ENCODE measurements at places on chromosomes 3 and 15.

DNA sequence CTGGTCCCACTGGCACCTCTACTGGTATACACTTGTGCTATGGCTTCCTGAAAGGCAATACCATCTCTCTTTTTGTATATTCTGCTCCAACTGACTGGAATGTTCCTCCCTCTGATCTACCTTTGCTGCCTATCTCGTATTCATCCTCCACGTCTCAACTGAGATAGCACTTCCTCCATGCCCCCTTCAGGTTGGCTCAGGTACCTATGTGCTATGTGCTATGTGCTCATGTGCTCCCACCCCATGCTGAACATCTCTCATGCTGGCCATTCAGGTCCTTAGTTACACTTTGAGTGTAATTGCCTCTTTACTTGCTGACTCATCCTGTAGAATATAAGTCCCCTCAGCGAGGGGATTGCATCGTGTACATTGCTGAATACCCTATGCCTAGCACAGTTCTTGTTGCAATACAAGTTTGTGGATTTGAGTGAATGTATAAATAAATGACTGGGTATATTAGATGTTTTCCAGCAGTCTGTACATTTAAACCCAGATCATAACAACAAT is 156.9 kb downstream of the SOX2 start:
- DNase-seq: no peak

DNA sequence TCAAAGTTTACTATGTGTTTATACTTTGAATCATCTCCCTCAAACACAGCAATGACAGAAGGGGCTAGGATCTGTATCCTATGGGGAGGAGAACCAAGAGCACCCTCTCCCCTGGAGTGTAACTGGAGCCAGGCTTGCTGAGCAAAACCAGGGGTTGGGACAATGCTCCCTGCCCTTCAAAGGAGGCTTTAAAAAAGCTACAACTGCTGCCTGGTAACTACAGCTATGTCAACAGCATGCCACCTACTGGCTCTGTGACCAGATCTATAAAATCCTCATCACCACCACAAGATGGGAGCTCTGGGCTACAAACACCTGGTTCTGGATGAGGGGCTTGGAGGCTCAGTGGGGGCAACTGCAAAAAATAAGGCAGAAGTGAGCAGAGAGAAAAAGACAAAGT is 61.9 kb downstream of the ANO10 start:
- DNase-seq: no peak

DNA sequence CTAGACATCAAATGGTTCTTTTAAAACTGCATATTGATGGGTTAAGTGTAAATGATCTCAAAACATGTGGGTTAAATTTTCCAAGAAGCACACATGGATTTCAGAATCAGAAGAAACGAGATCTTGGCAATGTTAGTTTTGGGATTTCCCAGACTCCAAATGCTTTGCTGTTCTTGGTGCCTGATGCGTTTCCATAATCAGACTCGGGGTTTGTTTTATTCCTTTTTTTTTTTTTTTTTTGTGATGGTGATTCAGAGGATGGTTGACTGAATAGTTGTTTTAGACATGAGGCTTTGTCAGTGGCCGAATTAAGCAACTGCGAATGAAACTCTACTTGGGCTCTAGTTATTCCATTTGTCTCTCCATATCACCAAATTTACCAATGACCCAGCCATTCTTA is 52.2 kb upstream of the FAM98B start:
- DNase-seq: no peak

DNA sequence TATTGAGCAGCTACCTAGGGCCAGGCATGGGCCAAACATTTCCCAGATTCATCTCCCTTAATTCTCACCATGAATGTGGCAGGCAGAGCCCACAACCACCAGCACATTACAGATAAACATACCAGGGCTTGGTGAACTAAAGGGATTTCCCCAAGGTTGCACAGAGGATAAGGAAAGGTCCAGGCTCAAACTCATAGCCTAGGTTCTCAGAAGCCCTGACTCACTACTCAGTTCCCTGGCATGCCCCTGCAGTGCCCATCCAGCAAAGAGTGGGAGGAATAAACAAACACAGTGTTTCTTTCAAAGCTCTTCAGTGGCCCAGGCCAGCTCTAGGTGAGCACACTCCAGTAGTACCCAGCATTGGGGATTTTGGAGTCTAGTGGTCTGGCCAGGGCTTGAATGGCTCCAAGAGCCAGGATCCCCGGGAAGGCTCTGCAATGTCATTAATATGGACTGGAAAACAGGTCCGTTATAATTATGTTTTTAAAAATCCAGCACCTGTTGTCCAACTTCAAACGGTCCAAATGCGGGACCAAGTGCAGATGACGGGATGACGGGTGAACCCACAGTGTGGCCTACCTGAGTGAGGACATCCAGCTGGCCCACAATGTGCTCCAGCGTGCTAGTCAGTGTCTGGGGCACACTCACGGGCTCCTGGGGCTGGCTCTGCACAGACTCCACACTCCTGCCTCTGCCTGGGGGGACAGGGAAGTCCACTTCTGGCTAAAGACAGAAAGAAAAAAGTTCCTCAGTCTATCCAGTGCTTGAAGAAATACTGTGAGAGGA is 39.8 kb upstream of the DUSP7 start:
- no peak for DNase-seq

- DNase-seq: no peak
Measured at GRCh38 chr15:62187425-62187824, 22.3 kb upstream of the C2CD4B start.

- DNase-seq: no peak
Measured at GRCh38 chr3:87336761-87337160, 60.4 kb upstream of the POU1F1 start.

- DNase-seq: no peak
Measured at GRCh38 chr15:66875588-66876420, 173.8 kb downstream of the SMAD6 start.

GRCh38 chr3:65268426-65268825 is 580.6 kb upstream of the ADAMTS9 start:
- DNase-seq: no peak

DNA sequence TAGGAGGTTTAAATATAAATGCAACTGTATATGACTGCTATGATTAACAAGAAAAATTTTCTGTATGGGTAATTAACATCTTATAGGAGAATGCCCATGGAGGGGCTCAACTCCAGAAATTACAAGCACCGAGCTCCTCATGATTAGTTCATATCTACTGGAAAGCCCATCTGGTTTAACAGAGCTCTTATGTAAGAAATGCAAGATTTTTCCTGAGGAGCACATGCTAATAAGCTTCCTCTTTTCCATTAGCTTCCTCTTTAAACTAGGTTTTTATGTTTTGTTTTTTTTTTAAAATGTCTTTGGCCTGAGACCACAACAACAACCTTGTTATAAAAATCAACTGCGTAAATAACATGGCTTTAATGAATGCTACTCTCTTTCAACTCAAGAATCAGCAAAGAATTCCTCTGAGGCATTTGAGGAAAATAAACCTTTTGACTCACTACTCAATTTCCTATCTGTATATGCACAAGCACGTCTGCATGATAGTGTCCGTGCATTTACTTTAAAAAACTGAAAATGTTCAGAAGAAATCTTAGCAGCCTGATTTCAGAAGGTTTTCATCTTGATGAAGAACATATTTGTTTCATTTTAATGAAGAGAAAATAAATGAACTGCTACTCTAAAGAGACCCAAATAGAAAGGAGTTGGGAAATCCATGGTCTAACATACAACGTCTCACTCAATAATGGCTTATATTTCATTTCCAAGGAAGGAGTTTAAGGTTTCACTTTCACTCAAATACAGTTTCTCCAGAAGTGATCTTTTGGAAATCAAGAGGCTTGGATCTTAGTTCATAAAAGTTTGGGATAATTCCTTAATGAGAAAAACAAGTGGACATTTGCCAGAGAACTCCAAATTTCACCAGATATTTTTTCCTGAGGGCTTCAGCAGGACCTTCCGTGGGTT is 180.8 kb downstream of the KCNAB1 start:
- DNase-seq: no peak

- DNase-seq: no peak
Measured at GRCh38 chr3:105802118-105802706, 66.6 kb downstream of the CBLB start.

DNA sequence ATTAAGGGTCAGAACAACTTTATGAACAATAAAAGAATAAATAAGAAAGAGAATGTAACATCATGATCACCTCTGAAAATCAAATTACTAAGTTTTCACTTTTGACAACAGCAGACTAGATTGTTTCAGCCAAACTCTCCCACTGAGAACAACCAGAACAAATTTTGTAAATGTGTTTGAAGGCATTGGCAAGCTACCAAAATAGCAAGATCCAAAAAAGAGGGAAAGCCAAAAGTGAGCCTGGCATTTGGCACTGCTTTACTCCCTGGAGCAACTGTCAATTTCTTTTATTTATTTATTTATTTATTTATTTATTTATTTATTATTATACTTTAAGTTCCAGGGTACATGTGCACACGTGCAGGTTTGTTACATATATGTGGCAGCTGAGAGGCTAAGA is 67.2 kb downstream of the CFAP44 start:
- DNase-seq: no peak

DNA sequence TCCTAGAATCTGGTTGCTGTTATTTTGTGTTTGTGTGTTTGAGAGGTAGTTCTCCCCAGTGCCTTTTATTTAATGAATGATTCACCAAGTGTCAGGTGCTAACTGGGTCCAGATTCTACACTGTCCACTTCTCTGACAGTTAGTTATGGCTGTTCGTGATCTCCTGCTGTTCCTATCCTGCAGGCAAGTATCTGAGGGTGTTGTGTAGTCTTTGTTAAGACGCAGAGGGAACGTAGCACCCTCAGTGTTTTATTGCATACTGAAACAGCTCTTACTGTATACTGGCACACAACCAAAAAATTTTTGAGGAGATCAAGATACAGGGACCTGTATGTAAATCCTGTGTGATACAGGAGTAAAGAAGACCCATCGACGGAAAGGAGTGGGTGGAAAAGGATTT is 1271.3 kb downstream of the ROBO1 start:
- DNase-seq: no peak

DNA sequence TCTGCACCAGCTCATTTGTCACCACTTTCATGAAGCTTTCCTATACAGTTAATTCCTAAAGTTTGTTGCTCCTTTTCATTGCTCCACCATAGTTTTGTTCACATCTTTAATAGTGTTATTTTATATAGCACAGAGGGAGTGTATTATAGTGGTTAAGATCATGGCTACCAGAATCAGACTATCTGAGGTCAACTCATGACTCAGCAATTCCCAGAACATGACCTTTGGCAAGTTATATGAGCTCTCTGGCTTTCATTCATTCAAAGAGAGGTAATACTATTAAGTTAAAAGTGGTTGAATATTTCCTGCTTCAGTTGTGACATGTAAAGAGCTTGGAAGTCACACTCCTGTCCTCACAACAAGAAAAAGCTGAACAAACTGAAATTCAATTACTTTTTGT is 1073.5 kb downstream of the NAALADL2 start:
- DNase-seq: no peak

- no peak for DNase-seq
Measured at GRCh38 chr3:127552038-127552437, 38.5 kb downstream of the TPRA1 start.

- no peak for DNase-seq
Measured at GRCh38 chr3:24264748-24265158, 229.9 kb downstream of the THRB start.

- no peak for DNase-seq
Measured at GRCh38 chr15:41494190-41494921, 682 bp downstream of the ITPKA start.

- DNase-seq: no peak
Measured at GRCh38 chr3:73056014-73056844, 5.2 kb upstream of the EBLN2 start.

DNA sequence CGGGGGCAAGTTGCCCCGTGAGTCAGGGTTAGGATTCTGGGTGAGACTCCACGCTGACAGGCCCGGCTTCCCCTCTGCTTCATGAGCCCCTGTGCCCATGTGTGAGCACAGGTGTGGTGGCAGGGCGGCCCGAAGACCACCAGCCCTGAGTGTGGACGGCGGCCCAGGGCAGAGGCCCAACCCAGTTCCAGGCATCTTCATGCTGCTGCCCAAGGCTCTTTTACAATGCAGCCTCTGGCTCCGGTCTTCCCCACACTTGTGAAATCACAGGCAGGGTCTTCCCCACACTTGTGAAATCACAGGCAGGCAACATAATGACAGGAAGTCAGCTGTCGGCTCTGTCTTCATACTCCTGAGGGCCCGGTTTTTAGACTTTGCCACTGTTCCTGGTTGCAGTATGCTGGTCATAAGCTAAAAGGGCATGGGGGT is 78.8 kb downstream of the AAGAB start:
- DNase-seq: no peak

All from urinary bladder (tissue), 4 donors.